M059J (cell line): ENCODE measurements at places on chromosomes 6 and 20. TPM values are rescaled to one million over a fixed set of nuclear protein-coding genes. Genes with fewer than 3 reads are reported as not detected.
A peak's percentile ranks its signal among the peaks of the same experiment; 100 is the strongest.

The MUC21 gene
- not detected in 2 replicates for total RNA-seq

The IBTK gene
- total RNA-seq = 27.7 and 36.7 TPM in 2 replicates

The SUN5 gene
- total RNA-seq = not detected in 2 replicates

DNA sequence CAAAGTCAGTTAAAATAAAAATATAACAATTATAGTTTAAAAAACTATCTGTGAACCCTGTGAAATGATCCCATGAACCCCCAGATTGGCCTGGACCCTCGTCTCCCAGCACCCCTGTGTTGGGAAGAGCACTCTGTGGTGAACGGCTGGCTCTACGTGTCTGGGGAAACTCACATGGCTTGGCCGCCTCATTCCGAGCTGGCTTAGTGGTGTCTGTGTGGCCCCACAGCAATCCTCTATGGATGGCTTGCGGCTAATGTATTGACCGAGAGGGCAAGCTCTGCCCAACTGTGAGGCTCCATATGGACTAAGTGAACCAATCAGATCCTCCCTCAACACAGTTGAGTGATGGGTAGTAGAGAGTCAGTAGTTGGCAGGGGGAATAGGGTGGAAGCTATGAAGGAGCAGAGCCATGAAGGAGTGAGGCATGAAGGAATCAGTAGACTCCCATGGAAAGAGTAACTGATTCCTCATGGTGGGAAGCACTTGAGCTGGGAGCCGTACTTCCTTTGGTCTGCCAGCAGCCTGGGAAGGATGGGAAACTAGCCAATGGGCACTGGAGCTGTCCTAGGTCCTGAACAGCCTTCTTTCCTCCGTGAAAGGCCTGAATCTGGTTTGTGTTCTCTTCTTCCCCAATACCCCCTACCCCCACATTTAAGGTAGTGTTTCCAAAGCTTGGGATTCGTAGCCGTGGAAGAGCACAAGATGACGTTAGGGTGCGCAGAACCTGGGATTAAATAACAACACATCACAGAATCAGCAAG is 21.6 kb upstream of the ZNF831 start:
- DNase-seq = peak; percentile 26

The MYCT1 gene
- total RNA-seq = 0.32 and 0.37 TPM in 2 replicates

GRCh38 chr6:156756630-156757610 is 20.3 kb upstream of the ARID1B start:
- DNase-seq = no peak

DNA sequence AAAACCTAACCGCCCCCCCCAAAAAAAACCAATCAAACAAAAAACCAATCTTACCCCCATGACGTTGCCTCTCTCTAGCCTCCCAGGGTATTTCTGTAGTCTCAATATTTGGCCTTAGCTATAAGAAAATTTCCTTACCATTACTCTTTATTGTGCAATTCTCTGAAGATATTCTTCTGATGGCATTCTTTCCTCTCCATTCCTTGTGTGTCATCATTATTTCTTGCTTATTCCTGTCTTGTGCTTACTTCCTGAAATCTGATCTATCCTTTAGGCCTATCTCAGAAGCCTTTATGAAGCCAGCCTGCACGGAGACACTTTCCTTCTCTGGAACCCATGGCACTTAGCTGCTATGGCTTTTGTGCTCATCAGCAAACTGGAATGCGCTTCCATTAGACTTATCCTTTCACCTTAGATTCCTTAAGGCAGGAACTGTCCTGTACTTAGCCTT is 65.9 kb upstream of the DDR1 start:
- DNase-seq = peak; percentile 87

DNA sequence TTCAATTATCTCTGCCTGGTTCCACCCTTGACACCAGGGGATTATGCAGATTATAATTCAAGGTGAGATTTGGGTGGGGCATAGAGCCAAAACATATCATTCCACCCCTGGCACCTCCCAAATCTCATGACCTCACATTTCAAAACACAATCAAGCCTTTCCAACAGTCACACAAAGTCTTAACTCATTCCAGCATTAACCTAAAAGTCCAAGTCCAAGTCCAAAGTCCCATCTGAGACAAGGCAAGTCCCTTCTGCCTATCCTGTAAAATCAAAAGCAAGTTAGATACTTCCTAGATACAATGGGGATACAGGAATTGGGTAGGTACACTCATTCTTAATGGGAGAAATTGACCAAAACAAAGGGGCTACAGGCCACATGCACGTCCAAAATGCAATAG is 73.7 kb upstream of the SLC24A3 start:
- DNase-seq = no peak

DNA sequence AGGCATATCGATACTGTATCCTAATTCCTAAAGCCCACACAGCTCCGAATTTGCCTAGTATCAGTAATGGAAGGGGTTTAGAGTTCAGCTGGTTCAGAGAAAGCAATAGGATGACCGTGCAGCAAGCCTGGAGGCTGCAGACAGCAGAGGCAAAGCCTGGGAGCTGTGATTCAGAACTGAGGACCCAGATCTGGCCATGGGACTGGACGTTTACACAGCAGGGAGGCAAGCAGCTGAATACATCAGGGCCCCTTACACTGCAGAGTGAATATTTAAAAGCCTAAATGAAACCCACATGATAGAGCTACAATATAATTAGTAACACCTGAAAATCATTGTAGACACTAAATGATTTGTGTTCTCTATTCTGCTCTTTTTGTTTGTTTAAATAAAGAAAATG is 38.0 kb downstream of the ELOVL2 start:
- no peak for DNase-seq

- no peak for DNase-seq
Observed at GRCh38 chr20:41453010-41453950, 86.7 kb upstream of the EMILIN3 start.

DNA sequence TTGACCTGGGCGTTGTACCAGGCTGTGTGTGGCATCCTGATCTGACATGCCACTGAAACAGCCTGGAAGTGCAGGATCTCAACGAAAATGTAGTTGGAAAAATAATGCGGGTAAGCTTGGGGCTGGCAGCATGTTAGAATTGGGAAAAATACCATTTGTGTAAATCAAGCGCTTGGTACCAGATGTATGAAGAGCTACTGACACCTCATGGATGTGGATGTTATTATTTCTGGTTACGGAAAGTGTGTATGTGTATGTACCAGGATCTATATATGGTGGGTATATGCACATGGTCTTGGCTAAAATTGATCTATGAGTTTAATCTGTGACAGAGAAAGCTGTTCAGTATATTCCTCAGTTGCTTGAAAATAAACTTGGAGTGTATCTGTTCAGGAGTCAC is 22.7 kb downstream of the HIVEP1 start:
- DNase-seq = no peak

The ALDH8A1 gene
- total RNA-seq = not detected in 2 replicates

GRCh38 chr20:58300321-58300720 is 9.2 kb upstream of the RAB22A start:
- DNase-seq = no peak

DNA sequence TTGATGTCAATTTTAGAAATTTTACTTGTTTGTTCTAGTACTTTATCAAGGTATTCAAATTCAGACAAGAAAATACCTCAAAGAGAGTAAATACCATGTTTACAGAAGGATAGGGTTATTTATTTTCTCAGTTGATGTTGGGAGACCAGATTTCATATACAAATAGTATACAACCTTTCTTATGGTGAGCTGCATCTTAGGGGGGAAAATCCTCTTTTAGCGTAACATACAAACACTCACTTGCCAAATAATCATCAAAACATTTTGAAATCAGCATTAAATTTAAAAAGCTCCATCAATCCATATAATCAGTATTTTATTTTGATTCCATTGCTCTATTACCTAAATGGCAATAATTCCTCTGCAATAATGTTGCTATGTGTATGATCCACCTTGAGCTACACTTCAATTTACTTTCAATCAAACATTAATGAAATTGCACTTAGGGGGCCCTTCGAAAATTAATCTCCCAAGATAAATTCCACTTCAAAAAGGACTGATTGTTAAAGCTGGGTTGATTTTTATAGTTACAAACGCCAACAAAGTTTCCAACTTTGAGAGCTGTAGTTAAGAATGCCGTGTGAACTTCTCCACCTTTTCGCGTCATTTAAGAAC is 2.2 kb downstream of the NKX2-4 start:
- DNase-seq = no peak
